Aorta (tissue), 5 donors: ENCODE measurements at places on chromosomes 13 and 19. TPM values are rescaled to one million over a fixed set of nuclear protein-coding genes. Genes with fewer than 3 reads are reported as not detected.

The ICAM4 gene
- total RNA-seq, result 0.93 TPM

The STXBP2 gene
- total RNA-seq, result 30.3 TPM

The ZNF285 gene
- 3.1 TPM for total RNA-seq

The C19orf73 gene
- total RNA-seq, result 0.72 TPM

The CGB5 gene
- not detected for total RNA-seq

The GRIK5 gene
- total RNA-seq, result 20.8 TPM

The MBD3L2 gene
- not detected for total RNA-seq

The CEACAM16 gene
- total RNA-seq, result not detected

DNA sequence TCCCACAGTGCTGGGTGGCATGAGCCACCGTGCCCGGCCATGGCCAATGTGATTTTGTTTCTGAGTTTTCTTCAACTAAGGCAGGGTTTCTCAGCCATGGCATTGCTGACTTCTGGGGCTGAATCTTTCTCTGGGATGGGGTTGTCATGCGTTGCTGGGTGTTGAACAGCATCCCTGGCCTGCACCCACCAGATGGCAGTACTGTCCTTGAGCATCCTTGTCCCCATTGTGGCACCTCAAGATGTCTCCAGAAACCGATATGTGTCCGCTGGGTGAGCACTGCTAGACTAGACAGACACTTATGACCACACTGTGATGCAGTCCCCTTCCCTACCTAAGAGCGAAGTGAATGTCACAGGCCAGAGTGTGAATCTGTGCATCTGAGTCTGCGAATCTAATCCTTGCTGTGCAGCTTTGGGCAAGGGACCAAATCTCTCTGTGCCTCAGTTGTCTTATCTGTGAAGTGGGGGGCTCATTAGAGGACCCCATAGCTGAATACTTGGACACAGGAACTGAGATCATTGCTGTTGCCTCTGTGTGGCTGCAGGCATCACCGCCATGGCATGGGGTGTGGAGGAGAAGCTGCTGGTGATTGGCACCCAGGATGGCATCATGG lies 50.3 kb upstream of the SIN3B start:
- no peak for DNase-seq

DNA sequence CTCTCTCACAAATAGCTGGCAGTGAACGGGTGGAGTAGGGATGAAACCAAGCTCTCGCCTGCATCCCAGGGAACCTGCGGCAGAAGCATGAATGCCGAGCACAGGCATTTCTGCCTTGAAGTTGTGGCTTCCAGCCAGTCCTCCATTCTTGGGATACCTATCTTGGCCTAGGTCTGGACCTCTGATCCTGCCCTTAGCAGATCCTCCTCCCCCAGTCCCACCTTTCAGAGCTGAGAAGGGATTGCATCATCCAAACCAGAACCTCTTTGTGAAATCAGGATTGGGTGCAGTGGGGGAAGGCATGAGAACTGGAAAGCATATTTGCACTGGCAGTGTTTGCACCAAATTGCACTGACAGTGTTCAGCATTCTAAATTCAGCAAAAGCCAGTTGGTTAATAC lies 5.8 kb downstream of the ZNF780A start:
- DNase-seq, result no peak

DNA sequence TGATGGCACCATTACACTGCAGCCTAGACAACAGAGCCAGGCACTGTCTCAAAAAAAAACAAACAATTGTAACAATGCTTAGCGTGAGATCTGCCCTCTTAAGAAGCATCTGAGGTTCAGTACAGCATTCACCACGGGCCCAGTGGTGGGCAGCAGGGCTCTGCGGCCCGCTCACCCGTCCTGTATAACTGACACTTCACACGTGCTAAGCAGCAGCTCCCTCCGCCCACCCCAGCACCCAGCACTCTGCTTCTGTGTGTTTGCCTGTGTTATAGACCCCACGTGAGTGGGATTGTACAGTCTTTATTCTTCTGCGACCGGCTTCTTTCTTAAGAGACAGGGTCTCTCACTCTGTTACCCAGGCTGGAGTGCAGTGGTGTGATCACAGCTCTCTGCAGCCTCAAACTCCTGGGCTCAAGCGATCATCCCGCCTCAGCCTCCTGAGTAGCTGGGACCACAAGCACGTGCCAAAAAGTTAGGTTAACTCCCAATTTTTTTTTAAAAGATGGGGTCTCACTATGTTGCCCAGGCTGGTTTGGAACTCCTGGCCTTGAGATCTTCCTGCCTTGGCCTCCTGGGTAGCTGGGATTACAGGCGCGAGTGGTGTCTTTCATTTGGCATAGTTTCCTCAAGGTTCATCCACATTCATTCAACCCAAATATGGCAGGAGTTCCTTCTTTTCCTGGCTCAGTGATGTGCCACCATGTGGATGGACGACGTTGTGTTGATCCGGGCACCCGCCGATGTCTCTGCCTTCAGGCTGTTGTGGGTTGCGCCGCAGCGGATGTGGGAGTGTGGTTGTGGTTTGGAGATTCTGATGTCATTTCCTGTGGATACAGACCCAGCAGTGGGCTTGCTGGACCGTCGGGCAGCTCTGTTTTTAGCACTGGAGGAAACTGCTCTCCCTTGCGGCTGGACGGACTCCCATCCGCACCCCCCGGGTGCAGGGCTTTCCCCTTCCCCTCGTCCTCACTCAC lies 170.0 kb downstream of the KDM4B start:
- DNase-seq, result no peak

DNA sequence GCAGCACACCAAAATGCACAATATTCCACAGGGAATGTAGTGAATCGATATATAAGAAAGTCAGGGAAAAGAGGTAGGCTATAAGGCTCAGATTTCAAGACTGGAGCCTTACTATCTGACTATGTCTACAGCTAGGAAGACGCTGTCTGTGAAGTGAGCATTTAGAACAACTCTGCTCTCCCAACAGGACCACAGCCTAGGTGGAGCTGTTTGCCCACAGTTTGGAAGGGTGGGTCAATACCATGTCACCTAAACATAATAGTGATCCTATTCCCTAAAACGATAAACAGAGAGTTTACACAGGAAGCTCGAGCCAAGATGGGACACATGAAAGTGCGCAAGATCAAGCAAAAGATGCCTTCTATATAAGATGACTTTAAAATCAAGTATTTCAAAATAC lies 2486.0 kb upstream of the PCDH20 start:
- no peak for DNase-seq

DNA sequence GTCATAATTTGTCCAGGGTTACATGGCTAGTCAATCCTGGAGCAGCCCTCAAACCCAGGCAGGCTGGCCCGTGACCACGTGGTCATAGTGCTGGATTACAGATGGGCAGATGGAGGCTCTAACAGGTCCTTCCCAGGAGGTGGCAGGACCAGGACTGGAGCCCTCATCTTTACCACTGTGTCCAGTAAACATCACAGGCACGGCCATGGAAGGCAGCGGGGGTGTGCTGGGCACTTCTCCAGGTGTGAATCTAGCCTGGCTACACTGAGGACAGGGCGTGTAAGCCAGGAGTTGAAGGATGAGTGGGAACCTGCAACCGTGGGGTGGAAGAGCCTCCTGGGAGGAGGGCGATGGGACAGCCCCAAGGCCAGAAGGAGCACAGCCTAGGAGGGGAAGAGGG lies 6.1 kb downstream of the CIC start:
- no peak for DNase-seq

DNA sequence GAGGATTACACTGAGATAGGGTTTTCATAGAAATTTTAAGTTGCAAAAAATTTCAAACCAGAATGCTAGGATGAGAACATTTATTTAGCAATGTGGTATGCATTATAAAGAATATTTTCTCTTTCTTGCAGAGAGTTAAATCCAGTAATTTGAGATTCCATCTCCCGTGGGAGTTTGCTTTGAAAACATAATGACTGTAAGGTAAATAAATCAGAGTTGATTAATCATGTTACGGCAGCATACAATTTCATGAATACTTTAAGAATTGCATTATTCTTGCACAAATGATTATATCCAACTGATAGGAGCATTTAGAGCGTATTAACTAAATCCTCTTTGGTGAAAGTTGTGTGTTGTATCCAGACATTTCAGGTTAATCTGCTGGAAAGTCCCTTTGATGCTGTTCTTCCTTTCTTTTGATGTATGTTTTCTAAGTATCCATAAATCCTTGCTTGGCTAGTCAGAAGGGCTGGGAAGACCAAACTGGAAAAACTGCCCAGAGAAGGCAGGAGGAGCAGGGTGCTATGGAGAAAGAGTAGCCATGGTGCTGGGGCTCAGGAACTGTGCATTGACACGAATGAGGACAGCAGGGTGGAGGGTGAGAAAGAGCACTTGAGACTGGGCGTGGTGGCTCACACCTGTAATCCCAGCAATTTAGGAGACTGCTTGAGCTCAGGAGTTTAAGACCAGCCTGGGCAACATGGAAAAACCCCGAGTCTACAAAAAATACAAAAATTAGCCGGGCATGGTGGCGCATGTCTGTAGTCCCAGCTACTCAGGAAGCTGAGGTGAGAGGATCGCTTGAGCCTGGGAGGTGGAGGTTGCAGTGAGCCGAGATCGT lies 4.8 kb upstream of the GJA3 start:
- DNase-seq, result no peak

GRCh38 chr13:73684286-73684685 lies 449.9 kb downstream of the KLF12 start:
- DNase-seq, result no peak

- DNase-seq, result no peak
Observed at GRCh38 chr13:50829896-50830295, 13.6 kb downstream of the DLEU7 start.

GRCh38 chr13:32905864-32906180 lies 110.4 kb upstream of the KL start:
- DNase-seq, result peak; percentile 47

DNA sequence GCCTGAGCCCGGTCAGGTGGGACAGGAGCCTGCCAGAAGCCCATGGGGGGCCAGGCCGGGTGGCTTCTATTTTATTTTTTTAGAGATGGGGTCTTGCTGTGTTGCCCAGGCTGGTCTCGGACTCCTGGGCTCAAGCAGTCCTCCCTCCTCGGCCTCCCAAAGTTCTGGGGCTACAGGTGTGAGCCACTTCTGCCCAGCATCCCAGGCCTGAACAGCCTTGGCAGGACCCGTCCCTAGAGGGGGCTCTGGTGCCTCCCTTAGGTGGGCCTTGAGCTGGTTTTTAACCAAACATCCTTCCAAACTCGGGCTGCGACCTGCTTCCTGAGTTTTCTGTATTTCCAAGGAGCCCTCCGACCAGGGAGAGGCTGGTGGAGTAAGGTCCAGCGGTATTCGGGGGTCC lies 10.5 kb downstream of the COMP start:
- no peak for DNase-seq

DNA sequence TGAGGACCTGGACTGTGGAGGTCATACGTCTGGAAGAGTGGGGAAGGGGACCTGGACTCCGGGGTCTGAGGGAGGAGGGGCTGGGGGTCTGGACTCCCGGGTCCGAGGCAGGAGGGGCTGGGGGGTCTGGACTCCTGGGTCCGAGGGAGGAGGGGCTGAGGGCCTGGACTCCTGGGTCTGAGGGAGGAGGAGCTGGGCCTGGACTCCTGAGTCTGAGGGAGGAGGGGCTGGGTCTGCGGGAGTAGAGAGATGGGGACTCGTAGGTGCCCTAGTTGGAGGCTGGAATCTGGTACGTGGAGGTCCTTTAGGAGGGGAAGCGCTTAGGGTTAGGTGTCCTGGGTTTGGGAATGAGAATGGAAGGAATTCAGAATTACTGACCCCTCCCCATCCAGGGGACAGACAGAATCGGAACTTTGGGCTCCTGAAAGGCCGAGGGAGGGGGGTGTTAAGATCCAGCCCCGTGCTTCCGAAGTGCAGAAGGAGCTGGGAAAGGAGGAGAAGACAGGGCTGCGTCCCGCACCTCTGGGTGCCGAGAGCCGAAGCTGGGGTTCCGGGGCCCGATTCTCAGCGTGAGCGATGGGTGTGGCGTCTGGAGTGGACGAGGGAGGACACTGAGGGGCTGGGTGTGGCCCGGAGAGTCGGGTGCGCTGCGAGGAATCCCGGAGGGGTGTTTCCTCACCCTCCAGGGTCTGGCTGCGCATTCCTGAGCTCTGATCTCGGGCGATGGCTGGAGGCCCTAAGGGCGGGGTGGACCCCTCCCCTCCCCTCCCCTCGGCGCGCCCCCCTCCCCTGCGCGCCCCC lies 608 bp downstream of the MYADM start:
- DNase-seq, result peak; percentile 76

DNA sequence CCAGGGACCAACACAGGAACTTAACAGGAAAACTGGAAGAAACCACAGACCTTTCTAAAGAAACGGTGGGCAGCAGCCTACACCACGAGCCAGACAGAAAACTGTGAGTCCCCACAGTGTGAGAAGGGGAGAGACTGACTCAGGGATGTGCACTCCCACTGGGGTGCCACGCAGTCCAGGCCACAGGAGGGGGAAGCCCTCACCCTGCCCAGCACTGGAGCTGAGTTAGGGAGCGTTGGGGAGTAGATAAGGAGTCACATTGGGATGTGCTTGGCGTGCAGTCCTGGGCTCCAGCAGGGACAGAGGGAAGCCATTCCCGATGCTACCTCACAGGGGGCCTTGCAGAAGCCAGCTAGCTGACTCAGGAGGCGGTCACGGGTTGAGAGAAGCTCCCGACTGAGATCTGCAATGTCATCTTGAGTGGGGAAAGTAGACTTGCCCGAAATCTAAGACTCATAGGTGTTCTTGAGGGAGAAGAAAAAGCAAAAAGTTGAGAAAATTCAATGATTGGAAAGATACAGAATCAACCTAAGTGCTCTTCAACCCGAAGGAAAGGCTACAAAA lies 17.3 kb downstream of the SIGLEC8 start:
- no peak for DNase-seq

GRCh38 chr13:50227361-50227760 lies 212.1 kb downstream of the KCNRG start:
- DNase-seq, result no peak

DNA sequence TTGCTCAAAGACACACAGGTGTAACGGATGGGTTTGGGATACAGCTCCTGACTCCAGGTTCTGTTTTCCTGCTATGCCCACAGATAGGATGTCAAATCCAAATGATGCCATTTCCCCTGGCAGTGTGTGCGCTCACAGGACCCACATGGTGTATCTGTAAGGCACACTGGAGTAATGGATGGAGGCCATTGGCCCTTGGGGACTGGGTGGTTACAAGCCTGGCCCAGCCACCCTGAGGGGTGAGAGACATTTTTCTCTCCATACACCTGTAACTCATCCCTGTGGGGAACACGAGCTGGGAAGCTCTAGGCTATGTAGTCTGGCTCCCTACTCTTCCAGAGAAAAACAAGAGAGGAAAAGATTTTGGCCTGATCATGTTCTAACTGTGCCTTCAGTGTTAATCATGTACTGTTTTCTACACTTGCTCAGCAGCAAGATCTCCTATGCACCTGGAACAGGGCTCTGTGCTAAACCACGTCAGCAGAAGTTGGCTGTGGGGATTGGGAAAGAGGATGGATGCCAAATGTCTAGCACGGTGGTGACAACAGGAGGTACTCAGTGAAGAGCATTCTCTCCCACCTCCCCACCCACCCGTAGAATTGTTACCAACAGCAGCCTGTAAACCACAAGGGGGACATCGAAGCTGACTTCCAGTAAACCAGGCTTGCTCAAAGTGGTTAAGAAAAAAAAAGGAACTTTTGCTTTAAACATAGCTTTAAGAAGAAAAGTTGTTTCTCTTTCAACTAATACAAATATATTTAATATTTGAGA lies 237.0 kb downstream of the LACC1 start:
- DNase-seq, result no peak
